Large intestine (tissue), 12 donors: ENCODE measurements at places on chromosomes 12 and 14.

DNA sequence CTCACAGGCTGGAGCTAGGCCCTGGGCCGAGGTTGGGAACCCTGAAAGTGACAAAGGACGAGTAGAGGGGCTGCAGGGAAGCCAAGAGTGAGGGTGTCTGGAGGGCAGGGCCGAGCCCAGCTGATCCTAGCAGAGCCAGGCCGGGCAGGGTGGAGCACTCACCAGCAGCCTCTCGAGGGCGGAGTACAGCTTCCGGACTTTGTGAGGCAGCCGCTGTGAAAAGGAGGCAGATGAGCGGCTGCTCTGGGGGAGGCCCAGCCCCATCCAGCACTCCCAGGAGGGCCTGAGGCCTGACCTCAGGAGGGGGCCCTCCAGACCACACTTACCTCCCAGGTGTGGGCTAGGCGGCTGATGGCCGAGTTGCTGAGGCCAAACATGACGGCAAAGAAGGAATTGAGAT is 14.7 kb upstream of the ENDOU start:
- peak; percentile 56 for DNase-seq

GRCh38 chr14:102503641-102504327 is 5.8 kb downstream of the ANKRD9 start:
- no peak for DNase-seq

DNA sequence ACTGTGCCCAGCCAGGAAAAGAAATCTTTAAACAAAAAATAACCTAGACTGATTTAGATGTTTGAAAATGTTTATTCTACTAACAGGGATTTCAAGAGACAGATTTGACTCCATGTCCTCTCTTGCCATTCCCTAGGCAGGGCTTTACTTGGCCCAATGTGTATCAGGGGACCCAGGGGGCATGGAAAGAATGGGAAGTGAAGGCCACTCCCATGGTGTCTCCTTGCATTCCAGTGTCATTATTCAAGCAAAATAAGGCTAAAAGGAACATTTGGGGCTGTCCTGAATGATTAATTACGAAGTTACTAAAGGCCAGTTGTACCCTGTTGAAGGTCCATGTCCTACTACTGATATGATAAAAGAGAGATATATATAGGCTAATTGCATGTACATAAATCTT is 151.9 kb upstream of the ATF7IP start:
- no peak for DNase-seq

- no peak for DNase-seq
These were observed 21.7 kb downstream of the FBRSL1 start for GRCh38 chr12:132511516-132512196.

- no peak for DNase-seq
These were observed 204.7 kb upstream of the PELI2 start for GRCh38 chr14:55913324-55914025.
